Stimulated activated CD4-positive, alpha-beta T cell treated with anti-CD3 and anti-CD28 coated beads, Interleukin-2, amount 100 ng/mL, for 24 hours (primary cell): ENCODE measurements at places on chromosomes 7 and 10.
A peak's percentile ranks its signal among the peaks of the same experiment; 100 is the strongest.

GRCh38 chr7:142935941-142936565, 2.5 kb upstream of the TRPV5 start:
- DNase-seq = no peak

- no peak for DNase-seq
These were observed 32.7 kb downstream of the LGI1 start for GRCh38 chr10:93790439-93790838.

GRCh38 chr7:21076054-21076453, 289.4 kb upstream of the SP8 start:
- no peak for DNase-seq

- no peak for DNase-seq
These were observed at the start of gene CLEC2L for GRCh38 chr7:139523199-139523941. Gene CLEC2L (plus strand): TSS chr7:139523685. CDS start chr7:139523928, 243 bp downstream.

DNA sequence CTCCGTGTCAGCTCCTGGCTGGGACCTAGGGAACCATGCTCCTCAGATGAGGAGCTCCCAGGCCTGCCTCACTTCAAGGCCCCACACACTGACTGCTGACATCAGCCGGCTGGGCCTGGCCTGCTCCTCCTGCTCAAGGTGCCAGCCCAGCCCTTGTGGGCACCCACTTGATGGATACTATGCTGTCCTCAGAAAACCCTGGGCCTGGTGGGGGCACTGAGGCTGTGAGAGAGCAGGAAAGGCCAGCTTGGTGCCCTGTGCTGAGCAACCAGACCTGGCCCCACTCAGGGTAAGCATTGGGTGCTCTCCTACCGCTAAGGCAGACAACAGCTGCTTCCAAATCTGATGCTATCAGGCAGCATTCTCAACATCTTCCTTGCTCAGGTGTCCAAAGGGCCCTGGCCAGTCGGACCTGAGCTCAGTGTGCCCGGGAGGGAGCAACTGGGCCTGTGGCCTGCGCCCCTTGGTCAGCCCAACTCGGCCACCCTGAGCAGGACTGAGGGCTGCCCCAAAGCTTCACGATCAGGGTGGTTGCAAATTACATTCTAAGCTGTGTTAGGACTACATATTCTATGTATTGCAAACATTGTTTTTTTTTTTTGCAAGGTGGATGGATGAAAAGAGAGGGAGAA, 21.9 kb upstream of the ANTXRL start:
- peak; percentile 18 for DNase-seq

DNA sequence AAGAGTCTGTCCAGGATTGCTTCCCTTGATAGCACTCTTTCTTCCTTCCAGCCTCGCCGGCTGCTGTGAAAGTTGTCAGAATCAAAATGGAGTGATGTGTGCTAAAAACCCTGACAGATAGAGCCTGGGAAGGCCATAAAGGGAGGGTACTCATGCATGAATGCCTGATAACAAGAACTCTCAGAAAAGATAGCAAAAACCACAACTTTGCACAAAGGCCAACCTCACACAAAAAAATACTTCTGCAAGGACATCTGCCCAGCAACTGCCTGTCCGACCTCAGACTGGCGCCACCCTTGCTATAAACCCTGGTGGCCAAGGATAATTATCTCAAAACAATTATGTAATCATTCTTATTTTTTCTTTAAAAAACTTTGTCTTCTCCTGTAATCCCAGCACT, 133.2 kb upstream of the SVIL start:
- DNase-seq = no peak

DNA sequence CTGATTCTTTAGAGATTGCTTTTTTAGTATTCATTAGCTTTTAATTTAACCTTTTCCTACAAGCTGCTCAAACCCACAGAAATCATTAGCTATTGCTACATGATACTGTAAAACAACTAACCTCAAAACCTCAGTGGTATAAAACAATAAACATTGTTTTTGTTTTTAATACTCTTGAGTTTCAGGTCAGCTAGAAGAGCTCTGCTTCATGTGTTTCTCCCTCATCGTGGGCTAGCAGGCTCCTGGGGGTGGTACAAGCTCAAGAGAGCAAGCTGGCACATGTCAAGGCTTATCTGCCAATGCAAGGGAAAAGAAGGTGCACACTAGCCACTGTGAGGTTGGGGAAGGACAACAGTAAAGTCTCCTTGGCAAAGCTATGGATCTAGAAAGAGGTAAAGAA, 232.9 kb upstream of the PHF14 start:
- DNase-seq = no peak

GRCh38 chr10:4778761-4779160, 47.2 kb upstream of the AKR1E2 start:
- DNase-seq = no peak

- no peak for DNase-seq
These were observed 8.7 kb upstream of the IL6 start for GRCh38 chr7:22718200-22718711.

- DNase-seq = no peak
These were observed 18.7 kb downstream of the MGAM2 start for GRCh38 chr7:142130267-142130666.

GRCh38 chr7:4268040-4268965, 413.8 kb upstream of the FOXK1 start:
- no peak for DNase-seq

- DNase-seq = no peak
These were observed 16.3 kb downstream of the CASD1 start for GRCh38 chr7:94525923-94526322.

- no peak for DNase-seq
These were observed 30.2 kb downstream of the NOM1 start for GRCh38 chr7:156979711-156980110.

DNA sequence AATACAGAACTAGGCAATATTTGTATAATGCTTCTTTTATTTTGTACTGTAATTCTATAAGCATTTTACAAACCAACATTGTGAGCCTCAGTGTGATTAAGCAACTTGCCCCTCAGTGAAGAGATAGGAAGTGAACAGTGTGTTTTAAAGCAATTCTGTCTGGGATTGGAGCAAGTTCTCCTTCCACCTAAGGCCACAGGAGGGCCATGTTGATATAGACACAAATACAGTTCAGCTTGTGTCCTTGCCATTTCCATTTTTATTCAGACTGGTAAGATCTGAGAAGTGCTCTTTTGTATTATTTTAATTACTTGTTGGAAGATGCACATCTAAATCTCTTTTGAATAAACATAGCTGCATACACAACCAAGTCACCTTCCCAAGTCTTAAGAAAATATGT, 416.3 kb upstream of the COBL start:
- DNase-seq = no peak

- DNase-seq = no peak
These were observed 118.1 kb downstream of the ZNF365 start for GRCh38 chr10:62492012-62492869.

DNA sequence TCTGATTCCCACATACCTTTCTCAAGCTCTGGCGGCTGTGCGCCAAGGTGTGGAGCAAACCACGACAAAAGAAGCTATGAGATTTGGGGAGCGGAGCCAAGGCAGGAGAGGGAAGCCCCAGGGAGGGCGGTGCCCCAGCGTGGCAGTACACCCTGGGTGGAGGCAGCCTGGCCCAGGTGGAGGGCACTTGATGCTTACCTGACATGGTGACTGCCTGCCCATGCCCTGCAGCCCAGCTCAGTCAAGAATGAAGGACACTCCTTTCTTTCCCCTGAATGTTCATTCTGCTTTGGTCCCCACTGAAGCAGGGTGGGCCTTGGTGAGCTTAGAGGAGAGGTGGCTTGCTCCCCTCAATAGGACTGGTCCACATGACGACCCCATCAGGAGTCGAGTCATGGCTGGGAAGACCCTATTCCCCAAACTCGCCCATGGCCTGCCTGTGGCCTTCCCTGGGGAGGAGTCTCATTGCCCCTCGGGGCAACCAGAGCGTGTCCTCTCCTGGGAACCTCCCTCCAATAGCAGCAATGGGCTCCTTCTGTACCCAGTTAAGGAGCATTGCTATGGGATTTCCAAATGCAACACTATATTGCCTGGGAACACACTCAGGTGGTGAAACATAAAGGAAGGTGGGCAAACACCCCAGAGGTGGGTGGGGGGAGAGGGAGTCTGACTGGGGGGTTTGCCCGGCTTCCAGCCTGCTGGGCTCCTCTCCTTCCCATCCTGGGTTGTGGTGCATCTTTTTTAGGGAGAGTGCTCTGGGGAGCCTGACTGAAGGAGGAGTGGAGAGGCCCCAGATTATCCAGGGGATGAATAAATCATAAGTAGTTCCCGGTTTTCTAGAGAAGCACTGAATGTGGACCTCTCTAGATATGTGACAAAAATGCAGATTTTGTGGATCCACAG, 22.7 kb downstream of the RAMP3 start:
- DNase-seq = no peak

DNA sequence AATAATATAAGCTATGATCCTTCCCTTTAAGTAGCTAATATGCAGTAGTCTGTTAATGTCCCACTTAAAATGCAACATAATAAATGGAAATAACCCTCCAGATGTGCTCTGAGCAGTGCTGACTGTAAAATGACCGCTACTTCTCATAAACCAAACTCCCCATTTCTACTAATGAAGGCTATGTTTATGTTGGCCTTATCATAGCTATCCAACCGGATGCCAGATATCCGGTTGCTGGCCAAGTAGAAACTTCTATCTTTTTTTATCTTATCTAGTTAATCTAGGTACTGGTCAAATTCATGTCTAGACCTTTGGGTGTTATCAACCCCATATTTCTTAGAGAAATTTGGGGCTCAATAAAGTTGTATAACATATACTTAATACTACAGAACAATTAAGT, 56.6 kb downstream of the CHRM2 start:
- no peak for DNase-seq

GRCh38 chr10:10164848-10165247, 852.8 kb upstream of the CELF2 start:
- DNase-seq = no peak

DNA sequence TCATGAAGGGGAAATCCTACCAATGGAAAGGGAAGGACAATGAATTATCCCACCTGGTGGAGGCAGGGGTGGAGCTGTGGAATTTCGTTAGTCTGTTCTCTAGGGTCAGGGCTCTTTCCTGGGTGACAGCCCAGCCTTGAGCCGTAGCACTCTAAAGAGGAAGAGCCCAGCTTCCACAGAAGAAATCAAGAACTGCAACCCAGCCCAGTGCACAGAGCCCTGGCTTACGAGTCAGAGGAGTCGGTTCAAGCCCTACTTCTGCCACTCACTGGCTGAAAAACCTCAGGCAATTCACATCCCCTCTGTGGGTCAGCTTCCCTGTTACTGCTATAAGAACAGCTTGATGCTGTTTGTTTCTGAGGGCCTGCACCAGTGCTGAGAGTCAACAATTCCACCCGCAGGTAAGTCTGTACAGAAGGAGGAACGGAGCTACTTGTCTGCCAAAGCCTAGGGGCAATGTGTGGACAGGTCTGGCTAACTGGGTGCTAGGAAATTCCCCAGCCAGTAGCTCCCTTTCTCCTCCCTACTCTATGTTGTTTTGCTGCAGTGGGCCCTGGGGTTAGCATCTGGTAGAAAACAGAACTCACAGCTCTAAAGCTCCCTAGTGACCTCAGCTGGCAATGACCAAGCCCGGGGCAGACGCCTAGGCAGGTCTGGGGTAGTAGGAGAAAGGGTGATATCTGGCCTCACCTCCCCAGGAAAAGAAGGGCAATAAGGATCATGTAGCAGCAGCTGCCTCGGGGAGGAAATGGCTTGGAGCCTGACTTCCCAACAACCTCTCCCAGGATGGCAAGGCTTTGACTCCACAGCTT, 3.3 kb downstream of the AVPI1 start:
- DNase-seq = no peak

DNA sequence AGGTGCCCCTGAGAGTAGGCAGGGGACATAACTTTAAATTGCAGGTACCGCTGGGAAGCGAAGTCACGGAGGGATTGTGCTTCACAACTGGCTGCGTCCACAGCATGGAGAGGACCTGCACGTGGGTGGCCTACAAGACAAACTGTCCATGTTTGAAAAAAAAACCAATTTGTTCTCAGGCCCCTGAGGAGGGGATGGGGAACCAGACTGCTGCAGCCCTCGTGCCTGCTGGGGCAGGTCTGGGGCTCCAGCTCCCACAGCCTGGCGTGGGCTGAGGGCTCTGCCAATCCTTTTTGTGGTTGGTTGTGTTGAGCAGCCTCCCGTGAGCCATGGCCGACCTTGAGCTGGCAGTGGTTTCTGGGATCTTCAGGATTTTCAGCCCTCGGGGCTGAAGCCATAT, 9.7 kb downstream of the SFRP5 start:
- DNase-seq = no peak

GRCh38 chr10:13859979-13860654, 273.4 kb downstream of the PRPF18 start:
- DNase-seq = no peak

DNA sequence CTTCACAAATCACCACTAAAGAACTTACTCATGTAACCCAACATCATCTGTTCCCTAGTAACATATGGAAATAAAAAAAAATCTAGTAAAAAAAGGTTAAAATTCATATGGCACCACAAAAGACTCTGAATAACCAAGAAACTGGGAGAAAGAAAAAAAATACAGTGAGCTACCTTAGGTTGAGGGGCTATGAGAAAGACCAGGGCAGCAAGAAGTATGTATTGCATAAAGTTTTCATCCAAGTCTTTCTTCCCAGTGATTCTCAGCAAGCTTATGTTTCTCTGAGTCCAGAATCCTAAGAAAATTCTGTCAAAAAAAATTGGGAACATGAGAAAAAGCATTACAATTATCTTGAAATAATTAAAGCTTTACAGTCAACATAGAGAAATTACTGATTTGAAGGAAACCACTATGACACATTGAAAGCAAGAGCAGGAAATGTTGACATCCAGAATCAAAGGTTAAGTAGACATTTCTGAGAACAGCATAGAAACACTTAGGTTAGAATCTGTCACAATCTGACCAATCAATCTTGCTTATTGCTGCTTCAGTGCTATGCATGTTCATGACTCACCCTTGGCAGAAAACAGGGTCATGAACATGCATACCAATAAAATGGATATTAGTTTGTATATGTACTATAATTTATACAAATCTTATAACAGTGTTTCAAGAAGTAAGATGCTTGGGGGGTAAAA, 494.0 kb upstream of the POT1 start:
- DNase-seq = no peak

GRCh38 chr7:139568813-139569490, 45.5 kb downstream of the CLEC2L start:
- DNase-seq = no peak

DNA sequence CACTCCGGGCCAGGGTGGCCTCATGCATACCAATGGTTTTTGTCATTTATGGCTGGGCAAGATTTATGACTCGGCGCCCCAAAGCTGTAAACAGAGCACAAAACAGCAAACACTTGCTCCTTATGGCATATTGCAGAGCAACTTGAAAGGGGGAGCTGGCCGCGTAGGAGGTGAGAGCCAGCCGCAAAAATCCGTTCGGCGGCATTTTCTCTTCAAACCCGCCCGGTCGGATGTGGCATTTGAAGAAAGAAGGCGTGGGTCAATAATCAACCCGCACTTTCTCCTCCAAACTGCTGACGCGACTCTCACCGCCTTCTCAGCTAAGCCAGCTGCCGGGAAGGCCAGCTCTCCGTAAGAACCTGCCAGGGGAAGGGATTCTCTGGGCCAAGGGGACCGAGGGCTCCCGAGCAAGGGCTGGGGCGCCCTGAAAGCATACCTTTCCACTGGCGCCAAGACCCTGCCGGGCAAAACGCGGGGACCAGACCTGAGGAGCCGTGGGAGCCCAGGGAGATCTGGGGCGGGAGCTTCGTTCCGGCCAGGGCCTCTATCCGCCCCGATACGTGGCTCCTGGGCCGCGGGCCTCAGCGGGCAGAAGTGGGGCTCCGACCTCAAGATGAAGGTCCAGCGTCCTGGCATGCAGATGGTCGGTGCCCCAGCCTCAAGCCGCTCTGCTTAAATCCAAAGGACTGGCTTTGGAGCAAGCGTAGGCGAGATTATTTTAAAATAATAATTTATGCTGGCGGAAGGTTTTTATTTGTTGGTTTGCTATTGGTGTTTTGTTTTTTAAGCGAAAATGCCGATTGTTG, 12.9 kb upstream of the HOXA2 start:
- DNase-seq = no peak

GRCh38 chr7:7183061-7183837, 905 bp downstream of the C1GALT1 start:
- peak; percentile 46 for DNase-seq
